SHP77 (cell line): ENCODE measurements at places on chromosomes 4 and X.
A peak's percentile ranks its signal among the peaks of the same experiment; 100 is the strongest.

- DNase-seq: peak; percentile 0
Measured at GRCh38 chrX:24838629-24839028, 144.9 kb downstream of the POLA1 start.

DNA sequence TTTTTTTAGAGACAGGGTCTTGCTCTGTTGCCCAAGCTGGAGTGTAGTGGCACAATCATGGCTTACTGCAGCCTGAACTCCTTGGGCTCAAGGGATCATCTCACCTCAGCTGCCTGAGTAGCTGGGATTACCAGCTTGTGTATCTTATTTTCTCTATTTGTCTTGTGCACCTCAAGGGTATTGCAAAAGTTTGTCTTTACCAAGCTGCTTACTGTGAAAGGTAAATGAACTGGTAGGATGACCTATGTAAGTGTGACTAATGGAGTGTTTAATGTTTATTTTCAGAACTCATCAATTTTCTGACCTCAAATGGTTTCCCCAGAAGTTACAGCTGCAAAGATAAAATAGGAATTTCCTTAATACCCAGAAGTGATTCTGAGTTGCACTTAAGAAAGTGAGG is 5.3 kb upstream of the FGA start:
- DNase-seq: no peak

- peak; percentile 35 for DNase-seq
Measured at GRCh38 chr4:78057135-78057599, at the start of gene FRAS1. TSS of gene FRAS1 (plus strand) at chr4:78057323. CDS start at chr4:78058010, 687 bp downstream.

- no peak for DNase-seq
Measured at GRCh38 chrX:21632027-21632426, 26.1 kb downstream of the KLHL34 start.

- DNase-seq: no peak
Measured at GRCh38 chrX:78658845-78659744, at the start of gene RTL3. TSS of gene RTL3 (minus strand) at chrX:78659328. CDS start at chrX:78658420, 908 bp downstream.

GRCh38 chr4:168632301-168632725 is 135.5 kb downstream of the PALLD start:
- no peak for DNase-seq

- no peak for DNase-seq
Measured at GRCh38 chrX:96987228-96987627, 103.5 kb downstream of the RPA4 start.

DNA sequence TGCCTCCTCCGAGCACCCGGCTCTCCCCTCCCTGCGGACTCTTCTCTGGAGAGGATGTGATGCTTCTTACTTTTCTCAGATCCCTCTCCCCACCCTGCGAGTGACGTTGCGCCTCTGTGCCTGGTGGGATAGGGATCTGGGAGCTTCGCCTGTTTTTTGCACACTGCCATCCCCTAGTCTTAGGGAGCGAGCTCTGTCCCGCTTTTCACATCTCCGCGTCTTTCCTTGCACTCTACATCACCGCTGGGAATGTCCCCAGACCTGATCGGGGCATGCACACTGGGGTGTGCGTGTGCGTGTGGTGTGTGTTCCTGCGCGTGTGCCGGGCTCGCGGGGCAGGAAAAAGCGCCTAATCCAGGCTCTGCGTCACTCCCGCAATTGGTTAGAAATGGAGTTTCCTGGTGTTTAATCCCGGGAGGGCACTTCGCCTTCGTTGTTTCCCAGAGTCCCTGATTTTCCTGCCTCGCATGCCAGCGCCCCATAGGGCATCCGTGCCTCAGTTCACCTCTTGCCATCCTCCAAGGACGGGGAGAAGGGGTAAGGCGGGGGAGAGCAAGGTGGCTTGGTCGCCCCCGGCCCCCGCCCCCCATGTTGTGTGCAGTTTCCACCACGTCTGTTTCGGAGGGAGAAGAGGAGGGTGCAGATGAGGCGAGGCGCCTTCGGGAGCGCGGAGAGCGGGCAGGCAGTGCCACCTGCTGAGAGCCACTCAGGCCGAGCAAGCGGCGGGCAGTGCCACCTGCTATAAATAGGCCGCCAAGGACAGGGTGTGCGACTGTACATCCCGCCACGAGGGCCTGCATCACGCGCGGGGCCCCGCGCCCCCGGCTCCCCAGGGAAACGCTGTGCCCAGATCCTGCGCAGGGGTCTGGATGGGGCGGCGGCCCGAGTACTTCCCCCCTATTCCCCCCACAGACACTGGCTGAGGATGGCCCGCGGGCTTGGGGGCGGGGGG is 759 bp upstream of the TBC1D1 start:
- DNase-seq: peak; percentile 10

DNA sequence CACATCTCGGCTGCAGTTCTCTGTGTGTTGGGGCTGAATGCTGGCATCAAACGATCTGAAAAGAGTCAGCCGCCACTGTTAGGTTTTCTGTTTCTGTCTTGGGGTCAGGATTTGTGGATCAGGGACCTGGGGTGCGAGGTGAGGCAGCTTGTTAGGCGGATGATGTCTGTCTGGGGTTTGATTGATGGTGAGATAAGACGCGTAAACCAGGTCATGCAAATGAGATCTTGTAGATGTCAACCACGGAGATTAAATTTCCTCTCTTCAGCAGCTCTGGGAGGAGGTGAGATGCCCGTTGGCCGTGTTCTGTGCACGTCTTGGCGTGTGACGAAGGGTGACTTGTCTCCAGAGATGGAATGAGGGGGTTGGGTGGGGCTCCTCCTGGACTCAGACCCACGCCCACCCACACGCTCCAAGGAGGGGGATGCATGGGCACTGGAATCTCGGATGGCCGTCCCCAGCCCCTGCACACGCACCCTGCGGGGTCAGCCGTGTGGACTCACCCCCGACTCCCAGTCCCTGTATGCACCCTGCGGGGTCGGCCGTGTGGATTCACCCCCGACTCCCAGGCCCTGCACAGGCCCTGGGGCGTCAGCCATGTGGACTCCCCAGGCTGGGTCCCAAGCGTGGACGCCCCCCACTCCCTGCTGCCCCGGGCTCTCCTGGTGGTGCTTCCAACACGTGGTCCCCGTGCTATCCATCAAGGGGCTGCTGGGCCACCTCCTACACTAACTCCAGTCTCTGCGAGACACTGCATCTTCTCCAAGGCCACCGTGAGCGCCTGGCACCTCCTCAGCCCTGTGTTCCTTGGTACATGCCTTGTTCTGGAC is 16.0 kb upstream of the UVSSA start:
- DNase-seq: no peak

DNA sequence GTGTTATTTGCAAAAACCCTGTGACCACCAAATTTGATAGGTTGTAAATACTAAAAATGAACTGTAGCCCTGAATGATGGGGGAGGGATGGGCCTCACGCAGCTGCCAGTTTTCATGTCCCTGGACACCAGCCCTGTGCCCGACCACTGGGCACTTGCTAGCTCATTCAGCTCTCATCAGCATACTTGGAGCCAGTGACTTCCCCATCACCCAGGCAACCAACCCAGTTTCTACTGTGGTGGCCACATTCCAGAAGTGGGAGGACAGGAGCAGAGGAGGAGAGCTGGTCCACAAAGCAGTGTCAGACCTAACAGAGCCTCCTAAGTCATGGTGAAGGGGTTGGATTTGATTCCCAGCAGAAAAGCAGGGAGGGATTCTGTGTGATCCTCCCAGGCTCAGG is 128.2 kb downstream of the CPEB2 start:
- no peak for DNase-seq

DNA sequence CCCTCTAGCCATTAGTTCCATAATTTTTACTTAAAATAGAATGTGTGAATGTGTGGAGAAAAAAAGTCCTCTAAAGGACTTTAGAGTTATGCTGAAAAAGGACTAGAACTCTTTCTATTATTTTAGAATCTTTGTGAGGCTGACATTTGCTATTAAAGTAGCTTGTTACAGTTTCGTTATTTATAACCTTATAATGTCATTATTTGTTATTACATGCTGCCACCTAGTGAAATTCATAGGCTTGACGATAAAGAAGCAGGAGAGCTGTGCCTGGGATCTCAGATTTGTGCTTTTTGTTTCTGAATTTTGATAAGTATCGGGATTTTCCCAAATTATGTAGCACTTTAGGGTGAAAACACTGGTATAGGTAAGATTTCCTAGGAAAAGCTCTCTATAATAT is 38.5 kb upstream of the TAPT1 start:
- no peak for DNase-seq

GRCh38 chrX:111041018-111041462 is 55.0 kb upstream of the PAK3 start:
- DNase-seq: peak; percentile 1

- no peak for DNase-seq
Measured at GRCh38 chrX:10433296-10433965, 187.0 kb downstream of the MID1 start.

DNA sequence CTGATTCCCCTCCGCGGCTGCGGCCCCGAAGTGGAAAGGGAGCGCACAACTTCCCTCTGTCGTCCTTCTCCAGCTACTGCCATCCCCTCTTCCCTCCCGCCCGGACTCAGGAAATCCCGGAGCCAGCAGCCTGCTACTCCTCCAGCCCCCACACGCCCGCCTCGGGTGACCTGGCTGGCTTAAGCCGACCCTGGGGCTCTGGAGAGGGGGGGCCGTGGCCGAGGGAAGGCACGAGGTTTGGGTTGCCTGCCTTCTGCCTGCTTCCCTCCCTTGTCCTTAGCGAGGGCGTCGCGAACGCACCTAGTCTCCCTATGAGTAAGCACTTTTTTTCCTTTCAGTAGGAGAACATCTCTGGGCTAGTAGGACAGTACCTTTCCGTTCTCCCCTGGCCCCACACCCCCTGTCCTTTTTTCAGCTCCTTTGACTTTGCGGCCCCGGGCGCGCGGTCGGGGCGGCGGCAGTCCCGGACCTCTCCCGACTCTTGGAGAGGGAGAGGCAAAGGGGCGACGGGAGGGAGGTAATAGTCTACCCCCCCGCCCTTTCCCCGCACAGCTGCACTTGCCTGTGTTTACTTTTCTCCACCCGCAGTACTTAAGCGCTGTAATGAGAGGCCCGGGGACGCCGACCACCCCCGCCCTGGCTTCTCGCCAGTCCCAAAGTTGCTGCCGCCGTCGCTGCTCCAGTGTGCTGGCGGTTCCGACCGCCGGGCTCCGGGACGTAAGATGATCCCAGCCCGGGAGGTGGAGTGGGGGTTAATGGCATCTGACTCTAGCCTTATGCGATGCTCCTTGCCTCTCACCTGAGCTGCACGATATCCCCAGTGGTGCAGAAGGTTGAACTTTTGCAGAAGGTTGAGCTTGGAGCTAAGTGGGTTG is 868 bp downstream of the PLS3 start:
- peak; percentile 1 for DNase-seq

DNA sequence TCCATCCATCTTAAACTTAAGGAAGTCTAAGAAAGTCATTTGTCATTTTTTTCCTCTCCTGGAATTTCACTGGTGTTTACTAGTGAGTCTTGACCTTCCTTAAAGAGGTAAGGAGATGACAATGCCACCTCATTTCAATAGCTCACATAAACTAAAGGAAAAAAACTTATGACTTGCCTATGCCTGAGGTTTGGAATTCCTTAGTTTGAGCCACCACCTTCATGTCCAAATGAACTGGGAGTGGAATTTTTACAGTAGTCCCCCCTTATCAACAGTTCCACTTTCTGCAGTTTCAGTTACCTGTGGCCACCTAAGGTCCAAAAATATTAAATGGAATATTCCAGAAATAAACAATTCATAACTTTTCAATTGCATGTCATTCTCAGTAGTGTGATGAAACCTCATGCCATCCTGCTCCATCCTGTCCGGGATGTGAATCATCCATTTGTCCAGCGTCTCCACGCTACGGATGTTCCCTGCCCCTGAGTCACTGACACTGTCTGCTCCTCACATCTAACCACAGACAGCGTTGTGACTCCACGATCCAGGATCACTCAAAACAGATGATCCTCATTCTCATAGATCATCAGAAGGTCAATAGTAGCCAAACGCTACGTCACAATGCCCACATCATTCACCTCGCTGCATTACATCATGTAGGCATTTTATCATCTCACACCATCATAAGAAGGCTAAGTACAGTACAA is 177.4 kb downstream of the SH3KBP1 start:
- no peak for DNase-seq

- DNase-seq: no peak
Measured at GRCh38 chr4:153622778-153623240, 61.3 kb upstream of the TLR2 start.

GRCh38 chrX:9338986-9339385 is 125.9 kb upstream of the TBL1X start:
- no peak for DNase-seq

DNA sequence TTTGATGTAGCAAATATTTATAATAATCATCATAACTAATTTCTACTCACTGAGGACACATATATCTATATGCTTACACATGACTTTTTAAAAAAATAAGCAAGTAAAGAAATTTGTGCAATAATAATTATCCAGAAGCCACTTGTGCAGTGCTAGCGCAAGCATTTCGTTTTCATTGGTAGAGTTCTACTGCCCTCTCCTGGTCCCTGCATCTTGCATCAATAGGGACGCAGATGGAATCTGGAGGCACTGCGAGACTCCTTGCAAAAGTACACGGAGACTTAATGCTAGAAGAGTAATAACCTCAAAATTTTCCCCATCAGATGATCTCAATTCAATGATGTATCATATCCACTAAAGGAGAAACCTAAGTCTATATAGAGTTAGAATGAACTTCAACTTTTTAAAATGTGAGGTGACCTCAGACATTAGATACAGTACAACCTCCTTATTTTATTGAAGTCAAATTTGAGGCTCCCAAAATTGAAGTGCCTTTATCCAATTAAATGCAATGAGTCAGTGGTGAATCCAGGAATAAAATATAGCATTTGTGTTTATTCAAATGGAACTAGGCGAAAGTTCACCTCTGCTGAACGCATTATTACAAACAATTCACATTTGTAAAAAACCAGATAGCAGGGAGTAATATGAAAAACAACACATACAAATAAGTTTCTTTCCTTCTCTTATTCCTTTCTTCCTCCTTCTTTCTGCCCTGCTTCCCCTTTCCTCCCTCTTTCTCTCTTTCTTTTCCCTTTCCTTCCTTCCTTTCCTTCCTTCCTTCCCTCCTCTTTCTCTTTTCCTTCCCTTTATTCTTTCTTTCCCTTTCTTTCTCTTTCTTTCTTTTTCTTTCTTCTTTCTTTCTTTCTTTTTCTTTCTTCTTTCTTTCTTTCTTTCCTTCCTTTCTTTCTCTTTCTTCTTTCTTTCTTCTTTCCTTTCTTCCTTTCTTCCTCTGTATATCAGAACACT is 450.0 kb downstream of the ANKRD50 start:
- peak; percentile 21 for DNase-seq

- DNase-seq: no peak
Measured at GRCh38 chr4:63218856-63219255, 1190.4 kb downstream of the TECRL start.

- DNase-seq: no peak
Measured at GRCh38 chr4:20882500-20882899, 182.2 kb downstream of the PACRGL start.

DNA sequence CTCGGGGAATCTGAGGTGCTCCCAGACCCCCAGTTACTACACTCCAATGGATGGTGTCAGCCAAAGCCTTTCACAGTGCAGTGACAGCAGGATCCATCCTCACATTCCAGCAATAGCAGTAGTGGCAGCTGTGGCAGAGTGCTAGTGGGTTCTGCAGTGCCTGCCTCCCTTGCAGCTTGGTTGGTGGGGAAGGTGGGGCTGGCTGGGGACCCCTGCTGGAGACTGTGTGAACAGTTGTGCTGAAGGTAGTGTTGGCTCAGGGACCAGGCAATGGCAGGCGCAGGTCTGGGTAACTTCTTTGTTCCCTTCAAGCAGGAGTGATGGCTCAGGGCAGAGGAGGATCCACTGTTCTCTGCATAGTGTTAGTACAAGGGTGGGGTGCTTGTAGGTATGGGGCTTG is 343.7 kb upstream of the TRAM1L1 start:
- DNase-seq: no peak
